Pons (tissue), 1 donor: ENCODE measurements at places on chromosomes 7 and 10.

DNA sequence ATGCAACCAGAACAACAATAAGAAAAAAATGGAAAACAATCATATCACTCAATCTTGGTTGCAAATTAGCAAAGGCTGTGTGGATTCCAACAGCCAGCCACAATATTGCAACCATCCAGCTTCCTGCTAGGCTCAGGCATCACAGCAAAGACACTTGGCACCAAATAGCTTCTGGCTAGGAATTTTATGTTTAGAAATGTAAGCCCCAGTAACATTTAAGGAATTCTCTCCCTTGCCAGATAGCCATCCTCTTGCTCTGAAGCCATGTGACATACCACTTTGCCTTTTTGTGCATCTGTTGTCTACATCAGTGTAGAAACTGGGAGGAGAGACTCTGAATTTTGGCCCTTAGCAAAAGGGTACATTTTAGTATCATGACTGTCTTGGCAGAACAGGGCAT, 22.2 kb downstream of the MKX start:
- DNase-seq, result no peak

DNA sequence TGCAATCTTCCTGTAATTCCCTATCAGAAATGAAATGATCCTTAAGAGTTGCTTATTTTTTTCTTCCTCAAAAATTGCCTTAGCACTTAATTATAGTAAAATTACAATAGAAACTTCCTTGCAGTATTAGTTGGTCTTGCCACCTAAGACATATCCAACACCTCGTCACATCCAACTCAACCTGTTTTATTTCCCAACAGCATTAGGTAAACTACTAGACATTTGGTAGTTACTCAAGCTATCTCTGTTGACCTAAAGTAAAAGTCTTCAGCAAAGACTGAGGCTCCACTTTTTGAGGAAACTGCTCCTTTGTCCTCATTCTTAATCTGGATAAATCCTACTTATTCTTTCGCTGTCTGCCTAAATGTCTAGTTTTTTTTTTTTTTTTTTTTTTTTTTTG, 20.4 kb downstream of the HIBADH start:
- no peak for DNase-seq

DNA sequence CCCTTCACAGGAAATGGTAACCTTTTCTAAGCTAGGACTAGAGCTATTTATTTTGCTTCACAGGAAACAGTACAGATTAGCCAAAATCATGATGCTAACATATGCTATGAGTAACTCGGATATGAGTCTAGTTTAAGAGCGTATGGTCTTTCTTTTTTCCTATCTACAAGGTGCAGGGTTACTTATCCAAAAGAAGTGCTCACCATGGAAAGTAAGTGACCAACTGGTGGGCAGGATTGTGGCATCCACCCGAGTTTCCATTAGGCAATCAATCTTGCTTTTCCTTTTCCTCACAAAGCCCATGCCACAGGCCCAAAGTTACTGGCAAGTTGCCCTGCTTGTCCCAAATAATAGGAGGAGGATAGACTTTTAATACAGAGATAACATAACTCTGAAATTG, 765.1 kb upstream of the POM121L12 start:
- no peak for DNase-seq

GRCh38 chr7:29454899-29455451, 108.7 kb upstream of the PRR15 start:
- DNase-seq, result no peak

GRCh38 chr7:46705386-46706255, 784.5 kb upstream of the IGFBP3 start:
- no peak for DNase-seq

- peak; percentile 11 for DNase-seq
Observed at GRCh38 chr7:131606346-131607290, 50.2 kb upstream of the PODXL start.

DNA sequence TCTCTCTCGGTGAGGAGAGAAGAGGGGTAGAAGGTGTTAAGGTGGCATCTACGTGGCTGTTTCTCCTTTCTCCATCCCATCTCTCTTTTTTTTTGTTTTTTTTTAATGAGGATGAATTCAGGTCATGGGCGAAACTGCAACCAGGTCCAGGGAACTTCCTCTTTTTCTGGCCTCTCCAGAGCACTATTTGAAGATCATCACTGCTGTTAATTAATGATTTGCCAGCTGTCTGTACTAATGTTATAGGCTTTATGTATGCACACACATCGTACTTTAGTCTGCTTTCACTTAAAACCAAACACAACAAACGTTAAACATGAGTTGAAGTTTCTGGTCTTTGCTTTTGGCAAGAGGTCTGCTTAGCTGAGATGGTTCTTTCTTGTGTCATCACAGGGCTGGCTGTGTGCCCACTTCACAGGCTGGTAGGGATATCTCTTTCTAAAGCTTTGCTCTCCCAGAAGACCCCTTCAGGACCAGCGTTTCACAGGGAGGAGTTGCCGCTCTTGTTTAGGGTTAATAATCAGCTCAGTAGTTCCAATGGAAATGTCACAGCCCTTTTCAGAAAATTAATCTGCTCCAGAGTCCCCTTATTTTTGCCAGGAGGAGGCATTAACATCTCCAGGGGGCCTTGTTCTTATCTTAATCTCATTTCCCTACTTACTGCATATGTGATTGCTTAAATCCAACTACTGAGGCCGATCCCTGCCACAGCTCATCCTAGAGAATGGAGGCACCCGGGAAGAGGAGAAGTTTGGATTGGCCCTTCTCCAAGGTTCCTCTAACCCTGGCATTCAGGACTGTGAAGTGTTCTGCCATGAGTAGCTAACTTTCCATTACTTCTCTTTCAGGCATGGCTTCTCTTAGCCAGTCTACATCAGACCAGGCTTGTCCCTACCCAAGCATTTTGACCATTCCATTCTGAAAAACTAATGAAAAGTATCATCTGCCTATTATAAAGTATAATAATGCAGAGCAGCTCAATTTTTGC, 273.9 kb upstream of the NFE2L3 start:
- DNase-seq, result no peak

DNA sequence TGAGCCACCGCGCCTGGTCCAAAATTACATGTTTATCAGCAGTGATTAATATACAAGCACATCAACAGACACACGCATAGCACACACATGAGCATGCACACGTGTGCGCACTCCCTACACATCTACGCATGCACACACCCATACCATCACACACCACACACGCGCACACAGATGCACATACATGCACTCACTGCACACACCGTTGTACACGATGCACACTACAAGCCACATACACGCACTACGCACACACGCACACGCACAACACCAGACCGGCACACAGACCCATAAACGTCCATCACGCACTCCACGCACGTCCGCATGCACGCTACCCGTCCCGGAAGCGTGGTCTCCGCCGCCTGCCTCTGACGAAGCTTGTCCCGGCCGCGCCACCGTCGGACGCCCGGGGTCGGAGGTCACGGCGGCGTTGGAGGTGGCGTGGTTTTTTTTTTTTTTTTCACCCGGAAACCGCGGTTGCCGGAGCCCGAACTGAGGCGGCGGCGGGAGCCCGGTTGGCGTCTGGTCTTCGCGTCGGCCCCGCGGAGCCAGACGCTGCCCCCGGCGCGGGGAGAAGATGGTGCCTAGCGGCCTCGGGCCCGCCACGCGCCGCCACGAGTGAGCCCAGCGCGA, at the start of gene TMEM248:
Gene TMEM248 (plus strand): TSS at position 457 of the 627 bp plus-strand sequence. CDS start 20,641 bp downstream, outside the sequence.
- DNase-seq, result peak; percentile 74

- DNase-seq, result no peak
Observed at GRCh38 chr7:116172353-116172752, 38.0 kb upstream of the TES start.

GRCh38 chr10:34503704-34504103, 311.4 kb downstream of the PARD3 start:
- DNase-seq, result no peak

GRCh38 chr10:130254243-130254642, 118.1 kb downstream of the GLRX3 start:
- DNase-seq, result no peak

GRCh38 chr10:114548662-114549061, 109.4 kb downstream of the ABLIM1 start:
- DNase-seq, result peak; percentile 53

DNA sequence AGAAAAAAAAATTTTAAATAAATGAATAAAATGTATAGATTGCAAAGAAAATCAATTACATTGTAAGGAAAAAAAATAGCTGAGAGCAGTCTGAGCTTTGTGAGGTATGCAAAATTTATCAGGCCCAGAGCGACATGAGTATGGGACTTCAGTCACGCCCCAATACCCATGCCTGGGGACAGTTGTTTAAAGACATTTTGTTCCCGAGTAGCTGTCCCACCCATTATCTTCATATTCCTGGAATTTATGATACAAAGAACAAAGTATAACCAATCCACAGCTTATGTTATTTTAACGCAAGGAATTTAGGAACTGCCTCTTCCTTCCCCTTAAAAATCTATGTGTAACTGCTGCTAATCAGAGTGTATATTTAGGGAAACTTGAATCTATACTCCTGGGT, 1.6 kb upstream of the PON2 start:
- no peak for DNase-seq

DNA sequence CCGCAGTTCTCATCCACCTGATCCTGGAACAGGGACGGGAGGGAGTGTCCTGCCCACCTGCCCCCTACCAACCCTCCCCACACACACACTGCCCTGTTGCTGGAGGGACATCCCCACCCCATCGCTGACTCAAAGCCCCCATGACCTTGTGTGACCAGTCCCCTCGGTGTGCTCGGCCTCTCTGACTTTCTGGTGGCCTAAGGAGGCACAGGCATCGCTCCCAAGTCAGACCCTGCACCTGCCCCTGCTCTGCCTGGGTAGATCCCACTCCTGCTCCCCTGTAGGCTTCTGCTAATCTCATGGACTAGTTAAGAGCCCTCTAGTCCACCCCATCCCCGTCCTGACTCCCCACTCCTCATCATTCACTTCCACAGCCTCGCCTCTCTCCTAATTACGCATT, 58.8 kb upstream of the DOCK1 start:
- DNase-seq, result no peak

DNA sequence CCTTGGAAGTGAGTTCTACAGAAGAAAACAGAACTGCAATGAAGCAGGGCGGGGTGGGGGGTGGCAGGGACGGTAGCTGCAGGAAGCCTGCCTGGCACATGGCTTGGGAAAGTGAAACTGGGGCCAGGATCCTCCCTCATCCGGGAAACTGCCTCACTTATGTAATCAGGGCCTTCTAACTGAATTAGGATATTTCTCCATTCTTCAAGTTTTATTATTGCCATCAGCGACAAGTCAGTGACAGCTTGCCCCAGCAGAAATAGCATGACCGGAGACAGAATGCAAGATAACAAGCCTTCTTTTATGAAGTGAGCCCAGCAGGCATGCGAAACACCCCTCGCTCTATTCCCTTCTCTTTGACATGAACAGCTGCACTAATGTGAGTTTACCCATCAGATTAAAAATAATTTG, 77.5 kb upstream of the CACUL1 start:
- DNase-seq, result peak; percentile 29

DNA sequence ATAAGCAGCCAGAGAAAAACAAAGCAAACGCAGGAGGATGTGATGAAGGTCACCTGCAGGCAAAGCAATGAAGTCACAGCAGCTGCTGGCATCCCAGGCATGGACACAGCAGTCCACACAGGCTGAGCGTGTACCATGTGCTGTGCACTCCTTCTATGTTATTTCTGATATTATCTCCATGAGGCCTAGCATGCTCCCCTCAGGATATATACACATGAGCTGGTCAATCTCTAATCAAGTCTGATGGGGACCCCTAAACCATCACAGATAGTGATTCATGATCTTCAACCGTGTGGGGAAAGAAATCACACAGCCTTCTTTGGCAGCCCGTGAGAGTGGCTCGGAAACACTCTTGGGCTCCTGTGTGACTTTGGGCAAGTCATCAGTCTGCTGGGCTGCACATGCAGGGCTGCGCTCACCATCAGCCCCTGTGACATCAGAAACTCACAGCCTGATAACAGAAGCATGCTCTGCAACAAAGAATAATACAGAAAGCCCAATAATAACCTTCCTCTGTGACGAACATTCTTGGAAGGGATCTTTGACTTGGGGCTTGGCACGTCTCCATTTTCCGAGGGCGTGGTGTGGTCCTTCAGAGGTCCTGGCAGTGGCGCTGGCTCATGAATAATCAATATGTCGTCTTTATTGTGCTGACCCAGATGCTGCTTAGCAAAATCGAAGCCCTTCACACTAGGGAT, 83.0 kb upstream of the ATP6V0A4 start:
- no peak for DNase-seq
